ENCODE measurements at places on chromosomes 3 and 15.

- DNase-seq, result no peak
These were observed 44.1 kb upstream of the PFN2 start for GRCh38 chr3:150014782-150015181.

DNA sequence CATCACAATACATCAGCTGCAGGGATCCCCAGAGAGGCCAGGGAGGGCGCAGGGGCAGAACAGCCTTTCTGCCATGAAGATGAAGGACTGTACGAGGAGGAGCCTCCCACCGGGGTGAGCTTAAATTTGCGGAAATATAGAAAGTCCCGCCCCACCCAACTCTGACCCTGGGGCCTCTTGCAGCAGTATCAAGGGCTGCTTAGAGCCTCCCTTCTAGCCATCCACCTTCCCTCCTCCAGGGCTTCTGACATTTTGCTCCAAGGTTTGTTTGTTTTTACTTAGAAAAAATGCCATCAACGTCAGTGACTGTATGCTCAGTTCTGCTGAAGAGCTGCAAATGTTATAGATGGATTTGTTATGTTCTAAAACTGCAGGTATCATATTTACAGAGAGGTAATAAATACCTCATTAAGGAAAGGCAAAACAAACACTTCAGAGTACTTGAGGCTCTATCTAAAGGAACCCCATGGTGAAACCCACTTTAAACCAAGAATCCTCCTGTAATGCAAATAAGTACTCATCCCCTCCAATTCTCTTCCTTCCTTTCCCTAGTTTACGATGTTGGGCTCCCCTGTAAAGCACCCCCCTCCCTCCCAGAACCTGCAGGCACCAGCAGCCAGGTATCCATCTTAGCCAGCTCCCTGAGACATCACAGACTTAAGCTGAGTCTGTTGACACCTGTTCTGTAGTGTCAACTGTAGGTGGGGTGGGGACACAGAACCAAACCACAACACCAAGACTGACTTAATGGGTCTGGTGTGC lies 30.5 kb downstream of the RFTN1 start:
- DNase-seq, result peak; percentile 12

- no peak for DNase-seq
These were observed 28.5 kb upstream of the POLG start for GRCh38 chr15:89363133-89363532.

- no peak for DNase-seq
These were observed 26.0 kb upstream of the CA12 start for GRCh38 chr15:63407612-63408011.

GRCh38 chr3:106740116-106740515 lies 637.1 kb upstream of the CCDC54 start:
- DNase-seq, result no peak

GRCh38 chr3:174431717-174432116 lies 427.4 kb upstream of the NAALADL2 start:
- DNase-seq, result no peak

DNA sequence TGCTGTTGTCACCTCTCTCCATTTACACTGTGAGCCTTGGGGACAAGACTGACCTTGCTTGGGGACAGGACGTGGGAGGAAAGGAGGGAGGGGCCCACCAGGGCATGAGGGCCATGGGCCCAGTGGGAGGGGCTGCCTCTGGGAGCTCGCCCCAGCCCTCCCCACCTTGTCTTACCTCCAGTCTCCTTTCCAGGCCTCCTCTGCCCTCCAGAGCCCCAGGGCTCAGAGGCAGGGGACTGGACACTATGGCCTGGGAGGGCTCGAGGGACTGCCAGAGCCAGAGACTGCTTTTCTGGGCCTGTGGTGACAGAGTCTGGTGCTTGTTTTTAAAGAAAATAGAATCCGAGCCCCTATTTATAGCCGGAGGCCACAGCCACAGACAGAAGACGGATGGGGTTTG lies 10.2 kb downstream of the CSPG4 start:
- no peak for DNase-seq

- no peak for DNase-seq
These were observed 77.4 kb upstream of the SEC13 start for GRCh38 chr3:10398341-10398740.

DNA sequence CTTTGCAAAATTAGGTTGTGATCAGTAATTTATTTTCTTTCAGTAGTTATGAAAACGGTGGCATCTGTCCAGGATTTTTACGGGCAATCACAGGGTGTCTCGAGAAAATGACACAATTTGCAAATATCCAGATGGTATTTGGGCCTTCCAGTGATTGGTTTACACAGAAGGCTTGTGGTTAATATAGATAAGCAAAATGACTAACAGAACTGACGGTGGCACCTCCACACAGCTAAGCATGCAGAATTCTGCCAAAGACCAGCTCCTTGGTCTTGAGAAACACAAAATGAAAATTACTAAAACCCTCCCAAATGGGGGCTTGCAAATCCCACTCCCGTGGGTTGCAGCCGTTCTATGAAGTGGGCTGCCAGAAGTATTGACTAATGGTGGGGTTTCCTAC lies 5.5 kb downstream of the ARHGEF3 start:
- DNase-seq, result no peak

DNA sequence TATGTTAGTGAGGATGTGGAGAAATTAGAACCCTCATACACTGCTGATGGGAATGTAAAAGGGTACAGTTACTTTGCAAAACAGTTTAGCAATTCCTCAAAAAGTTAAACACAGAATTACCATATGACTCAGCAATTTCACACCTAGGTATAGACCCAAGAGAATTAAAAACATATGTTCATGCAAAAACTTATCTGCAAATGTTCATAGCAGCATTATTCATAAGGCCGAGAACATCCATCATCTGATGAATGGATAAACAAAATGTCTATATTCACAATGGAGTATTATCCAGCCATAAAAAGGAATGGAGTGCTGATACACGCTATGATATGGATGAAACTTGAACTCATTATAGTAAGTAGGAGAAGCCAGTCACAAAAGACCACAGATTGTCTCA lies 10.3 kb downstream of the SEC13 start:
- DNase-seq, result no peak

DNA sequence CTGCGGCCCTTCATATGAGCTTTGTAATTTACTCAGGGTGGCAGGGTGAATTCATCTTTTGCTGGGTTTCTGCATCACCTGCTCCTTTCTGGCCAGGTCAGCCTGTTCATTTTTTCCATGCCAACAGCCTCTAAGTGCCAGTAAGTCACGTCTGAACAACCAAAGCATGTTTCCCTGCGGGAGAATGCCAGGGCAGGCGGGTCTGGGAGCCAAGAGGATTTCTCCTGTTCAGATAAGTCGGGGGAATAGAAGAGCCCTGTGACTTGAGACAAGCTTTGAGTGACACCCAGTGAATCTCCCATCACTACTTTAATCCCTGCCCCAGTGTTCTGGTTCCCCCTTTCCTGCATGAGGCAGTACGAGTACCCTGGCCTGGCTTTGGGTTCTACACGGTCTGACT lies 153.1 kb downstream of the PGPEP1L start:
- DNase-seq, result no peak

- DNase-seq, result no peak
These were observed 27.6 kb upstream of the UBE2E2 start for GRCh38 chr3:23175341-23176083.

DNA sequence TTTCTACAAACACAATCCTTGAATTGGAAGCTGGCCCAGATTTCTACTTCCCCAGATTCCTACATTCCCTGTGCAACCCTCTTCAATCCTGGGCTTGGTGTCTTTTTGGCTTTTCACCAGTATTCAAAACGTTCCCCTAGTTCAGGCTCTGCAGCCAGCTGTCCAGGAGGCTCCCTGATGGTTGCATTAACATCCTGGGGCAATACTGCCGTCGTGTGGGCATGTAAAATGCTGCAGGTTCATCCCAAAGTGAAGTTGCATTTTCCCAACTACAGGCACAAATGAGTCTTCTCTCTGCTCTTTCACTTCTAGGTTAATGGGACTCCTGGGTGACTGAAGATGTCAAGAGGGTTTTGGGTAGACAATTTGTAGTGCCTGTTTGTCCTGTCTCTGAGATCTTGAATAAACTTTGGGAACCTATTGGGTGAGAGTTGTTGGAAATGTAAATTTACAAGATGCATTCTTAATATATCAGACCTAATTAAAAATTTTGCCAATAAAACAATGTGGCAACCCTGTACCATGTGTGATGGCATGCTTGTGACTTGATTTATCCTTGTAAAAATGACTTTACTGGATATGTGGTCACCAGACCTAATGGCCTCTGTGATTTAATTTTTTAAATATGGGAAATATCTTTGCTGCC lies 28.6 kb downstream of the SOX14 start:
- no peak for DNase-seq

DNA sequence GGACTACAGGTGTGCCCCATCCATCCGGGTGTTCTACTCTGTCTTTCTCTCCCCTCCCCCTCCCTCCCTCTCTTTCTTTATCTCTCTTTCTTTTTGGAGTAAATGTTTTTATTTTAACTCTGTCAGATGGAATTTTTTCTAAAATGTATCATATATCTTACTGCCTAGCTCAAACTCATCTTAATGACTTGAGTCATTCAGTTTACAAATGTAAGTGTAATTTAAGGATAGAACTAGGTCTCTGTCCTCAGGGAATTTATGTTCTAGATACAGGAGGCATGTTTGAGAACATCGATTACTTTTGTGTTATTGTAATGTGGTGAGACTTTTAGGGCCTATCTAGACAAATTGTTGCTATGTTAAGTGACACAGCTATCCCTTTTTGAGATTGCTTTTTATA lies 3.5 kb downstream of the TBC1D23 start:
- DNase-seq, result no peak

- DNase-seq, result no peak
These were observed 24.8 kb upstream of the MEIS2 start for GRCh38 chr15:37125143-37125542.

DNA sequence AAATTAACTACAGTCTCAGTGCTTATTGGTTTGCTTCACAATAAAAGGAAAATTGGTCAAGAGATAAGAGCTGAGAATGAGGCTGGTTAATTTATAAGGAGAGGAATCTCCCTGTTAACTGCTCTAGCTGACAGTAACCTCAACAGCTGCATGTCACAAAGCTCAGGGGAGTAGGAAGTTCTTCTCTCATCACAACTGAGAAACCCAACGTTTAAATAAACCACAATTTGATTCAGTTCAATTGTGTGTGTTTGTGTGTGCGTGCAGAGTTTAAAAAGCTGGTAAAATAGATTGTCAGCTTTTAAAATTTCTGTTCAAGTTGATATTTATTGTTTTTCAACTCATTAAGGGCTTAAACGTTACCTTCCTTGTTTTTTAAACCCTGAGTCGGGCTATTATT lies 3.5 kb upstream of the TGFBR2 start:
- no peak for DNase-seq

GRCh38 chr3:138367911-138368310 lies 19.5 kb downstream of the MRAS start:
- DNase-seq, result no peak

DNA sequence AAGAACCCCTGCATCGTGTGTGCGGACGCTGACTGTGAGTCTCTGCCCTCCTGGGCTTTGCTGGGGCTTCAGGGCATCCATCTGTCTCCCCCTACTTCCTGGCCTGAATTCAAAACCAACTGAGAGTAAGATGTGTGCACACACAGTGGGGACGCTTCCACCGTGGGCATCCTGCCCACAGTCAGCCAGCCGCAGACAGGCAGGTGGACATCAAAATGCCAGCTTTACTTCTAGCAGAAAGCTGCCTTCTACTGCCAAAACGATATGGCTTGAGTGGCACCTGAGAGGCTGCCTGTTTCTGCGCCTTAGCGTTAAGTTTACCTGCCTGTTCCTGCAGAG lies 18.5 kb downstream of the ALDH1A3 start:
- no peak for DNase-seq

DNA sequence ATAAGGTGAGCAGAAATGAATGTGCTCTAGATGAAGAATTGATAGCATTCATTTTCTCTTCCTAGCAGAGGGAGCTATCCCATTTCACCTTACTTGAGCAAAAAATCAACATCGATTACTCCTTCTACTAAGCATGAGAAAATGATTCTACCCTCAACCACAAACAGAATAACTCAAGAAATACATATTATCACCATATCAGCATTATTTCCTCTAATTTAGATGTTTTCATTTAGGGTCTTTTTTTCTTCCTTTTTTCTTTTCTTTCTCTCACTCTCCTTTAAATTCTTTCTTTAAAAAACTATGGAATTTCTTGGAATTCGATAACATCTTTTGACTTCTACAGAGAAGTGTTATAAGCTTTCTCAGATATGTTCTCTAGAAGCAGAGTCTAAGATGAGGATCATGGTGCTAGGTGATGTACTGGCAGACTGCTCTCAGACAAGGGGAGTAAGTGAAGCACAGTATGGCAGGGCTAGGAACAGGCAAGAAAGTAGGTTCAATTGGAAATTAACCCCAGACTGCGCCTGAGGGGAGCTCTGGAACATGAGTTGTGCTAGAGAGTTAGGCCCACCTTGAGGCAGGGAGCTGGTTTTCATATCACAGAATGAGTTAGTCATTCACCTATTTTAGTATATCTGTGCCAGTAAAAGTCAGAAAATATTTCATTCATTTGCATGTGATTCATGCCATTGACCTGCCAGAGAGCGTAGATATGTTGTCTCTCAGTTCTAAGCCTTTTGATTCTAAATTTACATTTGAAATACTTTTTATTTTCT lies 279.2 kb upstream of the KCNH8 start:
- DNase-seq, result peak; percentile 23

- DNase-seq, result no peak
These were observed 76.4 kb downstream of the HES1 start for GRCh38 chr3:194212161-194212844.

GRCh38 chr3:194401868-194402329 lies 2.8 kb upstream of the GP5 start:
- DNase-seq, result no peak

GRCh38 chr3:188349351-188349901 lies 195.5 kb downstream of the LPP start:
- no peak for DNase-seq

DNA sequence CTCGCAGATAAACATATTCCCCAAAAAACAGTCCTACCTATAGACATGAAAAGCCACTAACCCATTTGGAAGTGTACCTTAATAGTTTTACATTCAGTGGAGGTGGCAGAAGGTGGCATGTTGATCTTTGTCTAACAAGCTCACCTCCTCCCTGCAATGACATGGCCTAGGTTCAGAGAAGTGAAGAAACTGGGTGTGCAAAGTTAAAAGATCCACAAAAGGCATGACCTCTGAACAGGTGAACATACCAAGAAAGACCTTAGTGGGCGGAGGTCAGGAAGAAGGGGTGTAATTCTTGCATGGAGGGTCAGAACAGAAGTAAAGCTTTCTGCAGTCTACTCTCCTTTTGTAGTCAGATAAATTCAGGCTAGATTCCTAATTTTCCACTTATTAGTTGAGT lies 822 bp downstream of the MRPL3 start:
- DNase-seq, result no peak

DNA sequence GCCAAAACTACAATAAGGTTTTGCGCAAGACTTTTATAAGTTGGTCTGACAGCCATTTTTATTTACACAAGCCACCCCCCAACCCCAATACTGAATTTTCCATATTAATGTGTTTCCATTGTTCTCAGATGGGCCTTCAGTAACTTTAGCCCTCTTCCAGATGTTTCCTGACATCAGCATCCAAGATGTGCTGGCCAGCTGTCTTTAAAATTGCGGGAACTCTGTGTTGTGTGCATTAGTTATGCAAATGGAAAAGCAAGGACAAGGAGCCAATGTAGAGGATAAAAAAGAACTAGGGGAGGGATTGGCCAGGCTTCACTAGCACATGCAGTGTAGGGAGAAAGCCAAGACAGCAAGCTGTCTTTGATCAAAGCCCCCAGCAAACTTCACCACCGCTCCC lies 45.4 kb downstream of the COMMD2 start:
- no peak for DNase-seq

Measured in stimulated activated CD8-positive, alpha-beta memory T cell treated with anti-CD3 and anti-CD28 coated beads, Interleukin-15, amount 100 ng/mL, for 48 hours (primary cell).